Activated CD4-positive, alpha-beta T cell treated with anti-CD3 and anti-CD28 coated beads for 36 hours (primary cell): ENCODE measurements at places on chromosomes 2 and 18.

DNA sequence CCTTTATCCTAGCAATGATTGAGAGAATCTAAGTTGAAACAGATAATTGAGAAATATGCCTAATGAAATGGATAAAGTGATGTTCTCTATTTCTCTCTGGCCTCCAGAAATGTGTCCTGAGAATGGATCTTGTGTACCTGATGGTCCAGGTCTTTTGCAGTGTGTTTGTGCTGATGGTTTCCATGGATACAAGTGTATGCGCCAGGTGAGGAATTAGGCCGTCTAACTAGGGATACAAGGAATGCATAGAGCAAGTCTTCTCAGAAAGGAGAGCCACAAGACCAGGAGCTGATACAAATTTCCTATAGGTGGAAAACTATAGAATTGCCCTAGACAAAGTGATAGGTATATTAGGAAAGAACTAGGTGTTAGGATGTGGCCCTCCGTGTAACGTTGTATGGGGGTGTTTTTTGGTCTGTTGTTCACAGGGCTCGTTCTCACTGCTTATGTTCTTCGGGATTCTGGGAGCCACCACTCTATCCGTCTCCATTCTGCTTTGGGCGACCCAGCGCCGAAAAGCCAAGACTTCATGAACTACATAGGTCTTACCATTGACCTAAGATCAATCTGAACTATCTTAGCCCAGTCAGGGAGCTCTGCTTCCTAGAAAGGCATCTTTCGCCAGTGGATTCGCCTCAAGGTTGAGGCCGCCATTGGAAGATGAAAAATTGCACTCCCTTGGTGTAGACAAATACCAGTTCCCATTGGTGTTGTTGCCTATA, 592 bp upstream of the CAD start:
- peak; percentile 3 for DNase-seq

DNA sequence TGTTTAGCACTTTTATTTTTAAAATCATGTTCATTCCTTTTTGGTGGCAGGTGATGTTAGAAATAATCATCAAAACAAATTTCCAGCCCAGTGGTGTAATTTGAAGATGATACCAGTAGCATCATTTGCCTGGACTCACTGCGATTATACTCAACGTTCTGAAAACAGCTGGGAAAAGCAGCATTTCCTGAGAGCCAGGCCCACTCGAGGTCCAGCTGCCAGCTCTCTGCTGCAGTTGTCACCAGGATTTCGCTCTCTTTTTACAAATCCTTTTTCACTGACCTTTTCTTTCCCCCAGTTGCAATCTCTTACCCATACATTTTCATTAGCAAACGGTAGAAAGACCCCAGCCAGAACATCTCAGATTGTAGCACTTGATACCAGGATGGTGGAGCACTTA, 110.6 kb upstream of the LYPD1 start:
- DNase-seq, result no peak

DNA sequence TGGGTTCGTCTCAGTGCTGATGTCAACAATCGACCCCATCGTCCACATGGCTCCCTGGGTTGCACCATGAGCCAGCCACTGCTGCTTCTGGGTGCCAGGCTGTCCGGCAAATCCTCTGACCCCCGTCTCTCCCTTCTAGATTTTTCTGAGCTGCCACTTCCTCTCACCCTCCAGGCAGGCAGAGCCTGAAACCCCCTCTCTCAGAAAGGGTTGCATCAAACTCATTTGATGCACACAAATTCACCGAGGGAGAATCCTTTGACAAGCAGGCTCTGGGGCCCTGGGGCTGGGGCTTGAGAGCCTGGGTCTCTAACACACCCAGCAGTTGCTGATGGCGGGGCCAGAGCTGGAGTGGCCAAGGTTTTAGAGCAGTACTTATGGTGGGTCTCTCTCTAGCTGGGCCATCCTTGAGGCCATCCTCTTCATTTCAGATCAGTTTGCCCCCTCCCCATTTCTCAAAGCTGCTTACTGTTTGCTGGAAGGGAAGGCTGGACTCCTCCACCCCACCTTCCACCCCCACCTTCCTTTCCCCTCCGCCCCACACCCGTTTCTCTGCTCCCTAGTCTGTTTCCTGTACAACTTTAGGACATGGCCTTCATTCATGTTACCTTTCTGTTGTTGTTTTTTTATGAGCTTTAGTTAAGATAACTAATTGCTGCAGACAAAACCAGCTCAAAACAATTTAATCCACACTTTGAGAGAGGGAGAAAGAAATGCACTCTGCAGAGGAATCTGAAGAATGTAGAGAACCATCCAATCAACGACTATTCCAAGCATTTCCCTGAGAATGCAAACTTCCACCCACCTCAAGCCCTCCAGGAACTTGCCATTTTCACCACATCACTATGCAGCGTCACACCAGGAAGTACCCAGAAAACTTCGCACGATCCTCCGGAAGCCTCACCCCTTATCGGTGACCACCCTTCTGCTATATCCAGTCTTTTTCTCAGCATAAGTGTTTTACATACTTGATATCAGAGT, 69.5 kb downstream of the ARL4C start:
- peak; percentile 41 for DNase-seq

DNA sequence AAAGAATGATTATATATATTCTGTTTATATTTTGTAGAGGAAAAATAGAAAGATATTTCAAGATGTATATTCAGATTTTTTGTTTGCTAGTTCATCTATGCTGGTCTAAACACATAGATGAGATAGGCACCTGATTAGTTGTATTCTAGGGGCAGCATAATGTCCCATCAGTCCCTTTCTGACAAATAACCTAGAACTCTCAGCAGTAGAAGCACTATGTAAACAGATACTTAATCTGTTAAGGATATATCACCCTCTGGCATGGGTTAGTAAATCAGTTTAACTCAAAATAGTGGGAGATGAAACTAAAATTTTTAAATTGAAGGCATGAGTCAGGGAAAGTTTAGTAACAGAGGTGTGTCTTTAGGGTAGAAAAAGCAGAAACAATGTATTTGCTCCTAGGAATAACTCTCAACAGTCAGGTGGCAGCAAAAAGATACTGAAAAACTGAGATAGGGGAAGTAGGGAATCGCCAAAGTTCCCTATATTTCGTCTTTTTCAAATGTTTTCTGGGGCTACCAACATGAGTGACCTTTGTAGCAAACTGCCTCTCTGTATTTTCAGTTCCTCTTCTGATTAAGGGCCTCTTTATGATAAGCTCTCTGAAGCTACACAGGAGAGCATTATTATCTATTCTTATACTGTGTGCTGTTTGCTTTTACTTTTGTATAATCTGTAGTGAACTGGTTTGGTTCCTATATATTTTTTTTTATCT, 5.7 kb downstream of the PPP1R1C start:
- no peak for DNase-seq

DNA sequence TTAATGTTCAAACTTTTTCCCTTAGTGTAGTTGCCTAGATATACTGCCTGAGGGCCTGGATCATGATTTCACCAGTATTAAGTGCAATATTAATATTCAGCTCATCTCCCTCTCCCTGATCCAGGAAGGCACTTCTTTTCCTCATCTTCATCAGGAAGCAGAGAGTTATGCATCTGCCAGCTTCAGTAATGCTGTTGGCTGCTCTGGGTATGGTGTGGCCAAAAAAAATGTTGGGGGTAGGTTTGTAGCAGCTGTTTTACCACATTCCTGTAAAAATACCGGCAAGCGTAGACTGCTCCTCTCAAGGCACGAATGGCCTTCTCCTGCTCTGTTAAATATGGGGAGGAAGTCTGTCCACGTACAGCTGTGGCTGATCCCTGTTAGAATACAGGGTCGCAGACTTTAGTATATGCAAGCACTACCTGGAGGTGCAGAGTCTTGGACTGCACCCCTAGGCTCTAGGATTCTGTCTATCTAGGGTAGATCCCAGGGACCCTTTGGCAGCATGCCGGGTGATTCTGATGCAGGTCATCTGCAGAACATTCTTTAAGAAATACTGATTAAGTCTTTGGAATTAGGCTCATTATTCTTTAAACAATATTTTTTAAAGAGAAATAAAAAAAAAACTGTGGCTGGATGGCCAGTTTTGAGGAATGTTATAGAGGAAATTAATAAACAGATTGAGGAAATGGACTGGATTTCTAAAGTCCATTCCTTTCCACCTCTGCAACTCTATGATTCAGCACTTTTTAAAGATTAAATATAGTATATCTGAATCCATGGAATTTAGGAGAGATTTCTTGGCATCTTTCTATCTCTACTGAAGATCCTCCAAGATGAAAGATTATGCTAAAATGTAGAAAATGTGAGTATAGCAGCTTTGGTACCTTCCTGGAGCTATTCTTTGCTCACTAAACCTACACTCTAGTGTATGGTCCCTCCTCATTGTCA, 21.0 kb upstream of the GLS start:
- DNase-seq, result no peak

DNA sequence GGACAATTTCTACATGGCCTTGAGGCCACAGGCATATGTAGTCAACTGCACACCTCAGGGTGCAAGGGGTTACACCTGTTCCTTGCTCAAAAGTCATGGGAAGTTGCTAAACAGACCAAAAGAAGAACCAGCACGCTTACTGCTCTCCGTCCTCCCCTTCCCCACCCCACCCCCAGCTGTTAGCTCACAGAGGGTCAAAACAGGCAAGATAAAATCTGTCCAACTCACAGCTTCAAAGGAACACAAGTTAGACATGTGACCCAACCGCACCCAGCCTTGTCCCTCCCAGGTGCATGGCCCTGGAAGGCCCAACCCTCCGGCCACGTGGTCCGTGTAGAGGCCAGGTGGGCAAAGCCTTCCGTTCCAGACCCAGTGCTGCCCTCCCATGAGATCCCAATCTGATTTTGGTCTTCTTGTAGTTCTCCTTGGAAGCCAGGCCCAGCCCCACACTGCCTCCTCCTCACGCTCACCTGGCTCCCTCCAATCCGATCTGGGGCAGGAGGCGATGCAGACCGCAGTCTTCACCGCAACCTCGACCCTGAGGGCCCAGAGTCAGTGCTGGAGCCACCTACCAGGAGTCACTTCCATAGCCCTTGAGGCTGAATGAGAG, 14.5 kb upstream of the ASPRV1 start:
- no peak for DNase-seq

DNA sequence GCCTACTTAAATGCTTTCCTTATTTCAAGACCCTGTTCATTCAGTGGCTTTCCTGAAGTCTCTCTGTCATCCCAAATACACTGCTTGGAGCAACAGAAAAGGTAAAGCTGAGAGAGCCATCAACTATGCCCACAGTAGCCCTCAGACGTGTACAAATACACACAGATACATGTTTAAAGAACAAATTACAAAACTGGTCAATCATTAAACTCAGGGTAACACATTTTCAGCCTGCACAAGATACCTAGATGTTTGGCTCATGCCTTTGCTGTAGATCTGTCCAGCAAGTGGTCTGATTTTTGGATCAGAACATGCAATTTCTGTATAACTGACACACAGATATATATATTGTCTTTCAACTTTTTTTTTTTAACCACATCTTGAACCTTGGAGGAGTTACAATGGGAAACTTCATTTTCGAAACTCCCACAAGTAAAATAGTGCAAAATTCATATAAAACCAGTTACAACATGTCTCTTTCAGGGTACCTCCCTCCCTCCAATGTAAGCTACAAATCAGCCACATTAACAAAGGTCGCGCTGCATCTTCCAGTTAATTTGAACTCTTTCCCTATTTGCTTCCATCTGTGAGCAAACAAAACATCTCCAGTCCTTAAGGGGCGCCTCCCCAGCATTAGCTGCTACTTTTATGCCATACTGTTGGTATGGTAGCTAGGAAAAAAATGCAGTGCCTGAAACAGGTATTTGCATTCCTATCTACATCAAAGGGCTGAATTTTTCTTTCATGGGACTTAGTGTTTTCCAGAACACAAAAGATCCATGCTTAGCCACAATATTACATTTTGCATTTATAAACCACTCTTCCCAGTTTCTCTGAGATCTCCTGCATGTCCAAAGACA, 311.9 kb downstream of the NRXN1 start:
- DNase-seq, result no peak
